ENCODE measurements at places on chromosomes 1 and 21.
A peak's percentile ranks its signal among the peaks of the same experiment; 100 is the strongest.

GRCh38 chr1:177932123-177932522 is 37.7 kb downstream of the SEC16B start:
- DNase-seq, result no peak

- DNase-seq, result no peak
These were observed 17.4 kb upstream of the LRRC3 start for GRCh38 chr21:44437696-44438431.

DNA sequence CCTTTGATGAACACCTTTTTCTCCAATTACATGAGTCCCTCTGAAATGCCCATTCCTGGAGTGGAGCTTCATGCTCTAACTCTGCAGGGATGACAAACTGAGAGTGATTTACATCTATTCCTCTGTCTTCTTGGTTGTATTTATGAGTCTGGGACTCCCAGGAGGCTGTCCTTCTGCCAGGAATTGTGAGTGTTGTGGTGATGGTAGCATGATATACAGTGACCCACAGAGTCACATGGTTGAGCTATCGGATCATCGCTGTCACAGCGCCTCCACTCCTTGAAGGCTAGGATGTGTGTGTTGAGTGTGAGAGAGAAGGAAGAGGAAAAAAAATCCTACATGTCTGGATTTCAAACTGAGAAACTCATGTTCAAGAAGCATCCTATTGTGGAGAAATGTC is 163.4 kb upstream of the CACNA1E start:
- no peak for DNase-seq

GRCh38 chr1:16981269-16981849 is 939 bp upstream of the MFAP2 start:
- DNase-seq, result no peak

DNA sequence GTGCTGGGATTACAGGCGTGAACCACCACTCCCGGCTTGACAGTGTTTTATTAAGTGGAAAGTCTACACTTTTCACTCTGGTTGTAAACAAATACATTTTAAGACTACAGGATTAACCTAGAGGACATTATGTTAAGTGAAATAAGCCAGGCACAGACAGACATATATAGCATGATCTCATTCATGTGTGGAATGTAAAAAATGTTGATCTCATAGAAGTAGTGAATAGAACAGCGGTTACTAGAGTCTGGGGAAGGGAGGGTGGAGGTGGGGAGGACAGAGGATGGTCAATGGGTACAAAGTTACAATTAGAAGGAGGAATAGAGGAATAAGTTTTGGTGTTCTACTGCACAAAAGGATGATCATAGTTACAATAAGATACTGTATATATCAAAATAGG is 16.9 kb downstream of the CTH start:
- no peak for DNase-seq

DNA sequence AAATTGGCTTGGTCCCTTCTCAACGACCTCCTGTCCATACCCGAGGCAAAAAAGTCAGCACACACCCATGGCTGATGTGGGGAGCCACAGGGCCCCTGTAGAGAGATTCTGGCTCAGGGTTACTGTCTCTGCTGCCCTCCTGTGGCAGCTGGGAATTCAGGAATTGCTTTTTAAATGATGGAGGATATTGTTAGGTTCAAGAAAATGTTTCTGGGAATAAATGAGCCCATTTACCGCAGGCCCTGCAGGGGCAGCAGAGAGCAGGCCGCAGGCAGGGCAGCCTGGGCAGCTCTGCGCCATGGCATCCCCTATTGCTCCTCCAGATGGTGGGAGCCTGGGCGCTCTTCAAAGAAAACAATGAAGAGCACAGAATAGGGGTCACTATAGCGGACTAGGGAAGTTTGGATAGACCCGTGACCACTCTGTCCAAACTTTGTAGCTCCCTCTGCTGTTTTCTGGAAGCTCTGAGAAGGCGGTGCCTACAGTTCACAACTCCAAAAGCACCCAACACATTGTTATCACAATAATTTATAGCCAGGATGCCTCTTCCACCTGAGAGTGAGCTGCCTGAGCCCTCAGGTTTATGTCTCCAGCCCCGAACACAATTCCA is 201.1 kb downstream of the BACH1 start:
- DNase-seq, result peak; percentile 6

Measured in nucleus accumbens (tissue), 56 donors.